PC-9 (cell line): ENCODE measurements at places on chromosomes 5 and 9. TPM values are rescaled to one million over a fixed set of nuclear protein-coding genes. Genes with fewer than 3 reads are reported as not detected.

Gene C7
- total RNA-seq: not detected in 2 replicates

Gene FSD1L
- 4.2 and 5.6 TPM in 2 replicates for total RNA-seq

Gene ZNF782
- 7.2 and 11.5 TPM in 2 replicates for total RNA-seq

Gene SHISAL2B
- total RNA-seq: not detected in 2 replicates

Gene FRMPD1
- not detected in 2 replicates for total RNA-seq

Gene SLU7
- 53.6 and 75.3 TPM in 2 replicates for total RNA-seq

Gene PTTG1
- total RNA-seq: 262 and 272 TPM in 2 replicates

Gene FGF18
- 0.52 and 1.1 TPM in 2 replicates for total RNA-seq

Gene GABRA6
- total RNA-seq: not detected in 2 replicates

Gene SPINK7
- total RNA-seq: not detected in 2 replicates

Gene CDH9
- not detected in 2 replicates for total RNA-seq

Gene HMMR
- total RNA-seq: 83.9 and 94.5 TPM in 2 replicates

Gene GAPVD1
- 58.2 and 70.3 TPM in 2 replicates for total RNA-seq

Gene CYFIP2
- total RNA-seq: not detected in 2 replicates

Gene OTULINL
- 4.1 and 7.1 TPM in 2 replicates for total RNA-seq

Gene SPINK4
- total RNA-seq: not detected in 2 replicates

Gene SV2C
- not detected in 2 replicates for total RNA-seq

Gene FOXD4L5
- 0.37 and 0.40 TPM in 2 replicates for total RNA-seq

Gene ATP10B
- not detected in 2 replicates for total RNA-seq

Gene CCDC187
- 2.7 and 5.2 TPM in 2 replicates for total RNA-seq

Gene SERINC5
- total RNA-seq: 68.8 and 77.7 TPM in 2 replicates

Gene SYK
- total RNA-seq: 23.3 and 32.1 TPM in 2 replicates

Gene ZNF300
- total RNA-seq: 3.7 and 4.1 TPM in 2 replicates

Gene LRRC26
- total RNA-seq: 2.3 and 2.5 TPM in 2 replicates

Gene PIP5KL1
- total RNA-seq: 21.9 and 22.5 TPM in 2 replicates

Gene ADAMTS16
- total RNA-seq: 26.4 and 27.2 TPM in 2 replicates

Gene BSPRY
- total RNA-seq: 28.8 and 29.3 TPM in 2 replicates

Gene KCNN2
- not detected in 2 replicates for total RNA-seq

Gene ARID3C
- not detected in 2 replicates for total RNA-seq

Gene DNM1
- total RNA-seq: 134 and 148 TPM in 2 replicates

Gene MYOZ3
- 0.25 TPM in 1 of 2 replicates, not detected in the other for total RNA-seq

Gene NEURL1B
- total RNA-seq: 14.3 and 20.4 TPM in 2 replicates

Gene GHR
- total RNA-seq: not detected in 2 replicates

Gene MEGF10
- total RNA-seq: not detected in 2 replicates
